Uterus (tissue), 4 donors: ENCODE measurements at places on chromosomes 13 and 19. TPM values are rescaled to one million over a fixed set of nuclear protein-coding genes. Genes with fewer than 3 reads are reported as not detected.

- no peak overlapping the region for H3K4me3 ChIP-seq
- H3K27me3 ChIP-seq: no peaks in the 10 kb centered on the region
- H3K36me3 ChIP-seq: no peaks in the 10 kb centered on the region
Observed at GRCh38 chr13:93745884-93746283, 519.3 kb downstream of the GPC6 start.

- H3K4me1 ChIP-seq: no peaks in the 10 kb centered on the region
- DNase-seq: no peak
- H3K4me3 ChIP-seq: no peak overlapping the region
- H3K36me3 ChIP-seq: no peaks in the 10 kb centered on the region
- no peak overlapping the region for H3K27ac ChIP-seq
Observed at GRCh38 chr13:70816853-70817252, 708.6 kb upstream of the KLHL1 start.

DNA sequence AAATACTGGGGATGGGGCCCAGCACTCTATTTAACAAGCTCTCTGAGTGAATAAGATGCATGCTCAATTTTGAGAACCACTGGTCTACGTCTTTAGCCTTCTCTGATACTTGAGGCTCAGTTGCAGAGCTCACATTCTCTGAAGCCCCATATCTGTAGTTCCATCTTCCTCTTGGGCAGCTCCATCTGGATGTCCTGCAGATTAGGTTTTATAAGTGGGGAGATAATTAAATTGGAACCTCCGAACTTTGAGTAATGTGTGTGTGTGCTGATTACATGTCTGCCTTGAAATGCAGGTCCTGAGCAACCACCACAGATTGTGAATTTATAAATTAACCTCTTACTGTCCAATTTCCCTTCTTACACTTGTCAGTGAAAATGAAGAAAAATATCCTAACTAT, 7.2 kb upstream of the RASL11A start:
- no peaks in the 10 kb centered on the region for H3K4me1 ChIP-seq
- H3K27me3 ChIP-seq: no peaks in the 10 kb centered on the region
- no peak overlapping the region for H3K4me3 ChIP-seq
- H3K27ac ChIP-seq: no peak overlapping the region

- no peaks in the 10 kb centered on the region for H3K4me1 ChIP-seq
- H3K36me3 ChIP-seq: no peaks in the 10 kb centered on the region
- H3K27ac ChIP-seq: no peak overlapping the region
- H3K4me3 ChIP-seq: no peak overlapping the region
Observed at GRCh38 chr19:7744199-7744786, 3.0 kb downstream of the CD209 start.

The LIM2 gene
- total RNA-seq: not detected

The SPACA4 gene
- not detected for total RNA-seq

DNA sequence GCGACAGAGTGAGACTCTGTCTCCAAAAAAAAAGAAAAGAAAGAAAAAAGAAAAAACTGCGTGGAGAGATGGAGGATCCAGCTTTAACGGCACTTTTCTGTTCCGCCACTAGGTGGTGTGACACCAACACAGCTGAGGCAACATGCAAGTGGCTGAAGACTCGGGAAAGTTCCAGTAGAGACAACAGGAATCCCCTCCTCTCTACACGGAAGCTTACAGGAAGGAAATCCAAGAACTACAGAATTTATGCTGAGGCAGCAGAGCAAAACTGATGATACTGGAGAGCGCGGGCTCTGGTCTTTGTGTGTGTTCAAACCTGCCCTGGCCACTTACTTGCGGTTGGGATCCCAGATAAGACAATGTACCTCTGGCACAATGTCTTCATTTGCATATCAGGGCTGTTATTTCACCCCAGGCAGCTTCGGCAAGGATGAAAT, 9.9 kb downstream of the RANBP3 start:
- H3K27me3 ChIP-seq: no peaks in the 10 kb centered on the region
- DNase-seq: no peak
- H3K36me3 ChIP-seq: no peaks in the 10 kb centered on the region
- H3K4me3 ChIP-seq: no peak overlapping the region

DNA sequence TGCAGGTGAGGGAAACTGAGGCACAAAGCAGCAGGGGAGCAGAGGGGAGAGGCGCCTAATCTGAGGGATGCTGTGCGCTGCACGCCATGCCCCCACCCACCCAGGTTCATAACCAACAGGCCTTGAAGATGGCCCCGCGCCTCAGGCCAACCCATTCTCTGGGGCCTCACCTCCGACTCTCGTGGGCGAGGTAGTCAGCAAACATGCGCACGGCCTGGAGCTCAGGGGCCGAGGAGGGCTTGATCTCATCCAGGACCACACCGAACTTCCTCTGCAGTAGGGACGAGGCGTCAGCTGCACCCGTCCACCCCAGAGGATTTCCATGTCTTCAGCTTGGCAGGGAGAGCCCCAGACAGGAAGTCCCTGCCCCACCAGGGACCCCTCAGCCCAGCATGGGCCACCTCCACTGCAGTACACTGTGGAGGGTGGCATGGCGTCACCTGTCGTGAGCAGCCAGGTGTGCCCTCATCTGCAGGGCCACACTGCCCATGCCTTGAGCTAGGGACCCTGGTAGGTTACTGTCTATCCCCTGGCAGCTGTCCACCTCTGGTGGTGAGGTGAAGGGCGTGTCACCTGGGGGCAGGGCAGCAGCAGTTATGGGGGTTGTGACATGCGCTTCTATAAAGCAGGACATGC, 8.3 kb downstream of the COPE start:
- no peaks in the 10 kb centered on the region for H3K36me3 ChIP-seq
- H3K4me1 ChIP-seq: no peaks in the 10 kb centered on the region
- no peaks in the 10 kb centered on the region for H3K27me3 ChIP-seq
- no peak overlapping the region for H3K4me3 ChIP-seq

The CDC34 gene
- total RNA-seq: 58.0 TPM

GRCh38 chr19:44576843-44577565, 36.4 kb upstream of the IGSF23 start:
- H3K4me1 ChIP-seq: no peaks in the 10 kb centered on the region
- no peak overlapping the region for H3K27ac ChIP-seq
- no peaks in the 10 kb centered on the region for H3K27me3 ChIP-seq
- H3K4me3 ChIP-seq: no peak overlapping the region
- no peak for DNase-seq

- no peak overlapping the region for H3K4me3 ChIP-seq
- no peaks in the 10 kb centered on the region for H3K27me3 ChIP-seq
- no peaks in the 10 kb centered on the region for H3K4me1 ChIP-seq
Observed at GRCh38 chr13:111519490-111520170, 199.2 kb downstream of the TEX29 start.

The PRTN3 gene
- 2.9 TPM for total RNA-seq

DNA sequence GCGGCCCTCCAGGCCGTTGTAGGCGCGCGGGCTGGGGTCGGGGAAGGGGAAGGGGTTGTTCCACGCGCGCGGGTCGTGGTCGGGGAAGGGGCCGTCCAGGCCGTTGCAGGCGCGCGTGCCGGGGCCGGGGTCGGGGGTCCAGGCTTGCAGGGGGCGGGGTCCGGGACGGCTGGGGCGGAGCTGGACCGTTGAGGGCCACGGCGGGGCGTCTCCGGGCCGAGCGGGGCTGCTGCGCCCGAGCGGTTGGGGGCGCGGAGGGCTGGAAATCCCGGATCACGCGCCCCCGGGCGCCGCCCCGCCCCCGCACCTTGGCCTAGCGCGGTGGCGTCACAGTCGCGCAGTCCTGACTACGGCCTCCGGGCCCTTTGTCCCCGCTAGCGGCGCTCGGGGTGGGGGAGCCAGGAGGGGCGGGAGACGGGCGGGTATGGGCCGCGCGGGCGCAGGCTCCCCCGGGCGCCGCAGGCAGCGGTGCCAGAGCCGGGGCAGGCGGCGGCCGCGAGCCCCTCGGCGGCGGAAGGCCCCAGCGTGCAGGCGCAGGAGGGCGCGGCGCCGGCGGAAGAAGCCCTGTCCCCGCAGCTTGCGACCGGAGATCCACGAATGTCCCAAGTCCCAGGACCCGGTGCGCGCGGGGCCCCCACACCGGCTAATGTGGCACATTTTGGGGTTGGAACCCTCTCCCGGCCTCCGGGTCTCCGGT, 665 bp downstream of the GPX4 start:
- H3K36me3 ChIP-seq: no peaks in the 10 kb centered on the region
- peak overlapping the region; percentile 96 for H3K27ac ChIP-seq
- peak overlapping the region; percentile 91 for H3K4me3 ChIP-seq
- H3K4me1 ChIP-seq: peaks cover 16% of the 10 kb centered on the region
- no peaks in the 10 kb centered on the region for H3K27me3 ChIP-seq

The EPS8L1 gene
- 5.6 TPM for total RNA-seq

DNA sequence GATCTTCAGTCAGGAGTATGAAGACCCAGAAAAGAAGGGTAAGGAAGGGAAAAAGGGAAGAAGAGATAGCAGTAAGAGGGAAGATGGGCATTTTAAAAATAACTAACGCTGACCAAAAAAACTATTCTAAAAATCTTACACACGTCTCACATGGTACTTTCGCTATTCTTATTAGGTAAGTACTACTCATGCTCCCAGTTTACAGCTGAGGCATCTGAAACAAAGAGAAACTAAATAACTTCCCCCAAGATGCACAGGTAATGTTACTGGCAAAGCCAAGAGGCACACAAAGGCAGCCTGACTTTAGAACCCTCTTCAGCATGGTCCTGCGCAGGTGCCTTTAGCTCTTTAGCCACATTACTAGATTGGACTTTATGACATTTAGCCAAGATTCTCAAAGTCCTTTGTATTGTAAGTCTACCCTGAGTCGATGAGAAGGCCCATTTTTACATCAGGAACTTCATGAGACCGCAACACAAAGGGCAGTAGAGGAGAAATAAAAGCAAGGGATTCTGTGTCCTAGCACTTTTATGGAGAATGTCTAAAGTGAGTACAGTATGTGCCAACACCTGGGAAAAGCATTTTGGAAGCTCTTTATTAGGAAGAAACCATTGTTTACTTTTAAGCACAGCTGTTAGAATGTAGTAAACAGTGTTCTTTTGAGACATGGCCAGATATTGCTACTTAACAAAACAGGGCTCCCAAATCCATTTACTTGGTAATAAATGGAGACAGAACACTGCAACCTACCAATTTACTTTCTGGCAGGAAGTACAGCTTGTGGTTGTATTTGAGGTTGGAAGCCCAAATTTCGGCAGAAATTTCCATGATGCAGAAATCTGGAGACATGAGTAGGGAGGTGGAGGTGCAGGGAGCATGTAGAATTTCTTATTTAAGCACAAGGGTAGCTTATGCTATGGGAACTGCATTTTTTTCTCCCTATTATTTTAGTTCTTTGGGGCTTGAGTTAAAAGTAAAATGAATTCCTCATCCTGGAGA, 250.7 kb downstream of the KCTD12 start:
- peaks cover 4% of the 10 kb centered on the region for H3K4me1 ChIP-seq
- no peak for DNase-seq
- no peak overlapping the region for H3K4me3 ChIP-seq
- H3K27ac ChIP-seq: peak overlapping the region; percentile 83
- H3K36me3 ChIP-seq: no peaks in the 10 kb centered on the region

The VSTM1 gene
- not detected for total RNA-seq

The CERS1 gene
- not detected for total RNA-seq

GRCh38 chr13:69720278-69720983, 387.2 kb upstream of the ATXN8OS start:
- H3K27me3 ChIP-seq: no peaks in the 10 kb centered on the region
- H3K27ac ChIP-seq: no peak overlapping the region
- DNase-seq: no peak
- no peak overlapping the region for H3K4me3 ChIP-seq
- H3K36me3 ChIP-seq: no peaks in the 10 kb centered on the region
